ENCODE measurements at places on chromosomes 7 and 10.

DNA sequence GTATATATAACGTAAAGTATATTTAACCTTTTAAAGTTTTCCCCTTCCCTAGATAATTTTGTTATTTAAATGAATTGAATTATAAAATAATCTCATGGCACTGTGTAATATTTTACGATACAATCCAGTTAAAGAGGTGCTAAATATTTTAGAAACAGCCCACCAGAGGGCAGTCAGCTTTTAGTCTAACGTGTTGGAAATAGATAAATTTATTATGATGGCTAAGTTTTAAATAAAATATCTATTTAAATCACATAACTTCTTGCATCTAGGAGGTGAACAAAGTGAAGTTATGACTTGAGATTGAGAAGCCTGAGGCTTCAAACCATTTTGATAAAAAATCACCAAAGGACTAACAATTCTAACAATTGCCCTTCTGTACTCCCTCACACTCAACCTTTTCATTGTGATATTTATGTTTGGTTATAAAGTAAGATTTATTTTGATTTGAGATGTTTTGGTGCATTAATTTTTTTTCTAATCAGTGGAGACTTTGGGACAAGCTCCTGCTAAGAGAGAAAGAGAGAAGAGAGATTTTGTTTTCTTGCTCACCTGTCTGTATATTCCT lies 171.5 kb upstream of the SP4 start:
- DNase-seq = no peak

DNA sequence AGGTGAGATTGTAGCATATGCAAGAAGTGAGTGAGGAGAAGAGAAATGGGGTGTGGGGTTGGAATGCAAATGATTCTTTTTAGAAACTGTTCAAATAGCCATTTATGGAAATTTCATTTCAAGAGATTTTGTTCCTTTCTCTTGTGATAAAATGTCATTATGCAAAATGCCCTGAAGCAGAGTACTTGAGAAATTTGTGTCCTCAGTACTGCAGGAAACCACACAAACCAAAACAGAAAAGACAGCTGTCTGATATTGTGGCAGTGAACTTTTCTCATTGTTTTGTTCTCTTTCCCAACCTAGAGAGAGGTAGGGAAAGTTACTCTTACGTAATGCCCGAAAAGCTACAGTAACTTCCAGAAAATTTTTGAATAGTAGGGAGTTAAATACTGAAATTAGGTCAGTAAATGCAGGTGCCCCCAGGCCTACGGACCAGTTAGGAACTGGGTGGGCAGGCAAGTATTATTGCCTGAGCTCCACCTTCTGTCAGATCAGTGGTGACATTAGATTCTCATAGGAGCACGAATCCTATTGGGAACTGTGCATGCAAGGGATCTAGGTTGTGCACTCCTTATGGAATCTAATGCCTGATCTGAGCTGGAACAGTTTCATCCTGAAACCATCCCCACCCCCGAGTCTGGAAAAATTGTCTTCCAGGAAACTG lies 34.0 kb downstream of the DLD start:
- no peak for DNase-seq

DNA sequence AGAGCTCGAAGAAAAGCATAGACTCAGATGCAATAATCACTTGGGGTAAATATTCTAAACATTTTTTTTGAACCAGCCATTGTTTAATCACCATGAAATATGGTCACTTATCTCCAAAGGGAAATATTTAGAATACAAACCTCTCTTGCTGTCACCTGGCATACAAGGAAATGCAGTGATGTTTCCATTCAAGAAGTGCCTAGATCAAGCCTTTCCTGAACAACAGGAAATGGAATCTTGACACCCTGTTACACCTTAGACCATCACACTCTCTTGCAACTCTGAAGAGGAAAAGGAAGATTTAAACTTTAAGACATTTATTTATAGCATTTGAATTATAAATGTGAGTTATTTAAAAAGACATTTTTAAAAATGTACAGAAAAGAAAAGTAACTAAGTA lies 263.0 kb upstream of the BMPER start:
- DNase-seq = no peak

GRCh38 chr7:27078616-27079233 lies 17.1 kb downstream of the HOXA1 start:
- DNase-seq = no peak

DNA sequence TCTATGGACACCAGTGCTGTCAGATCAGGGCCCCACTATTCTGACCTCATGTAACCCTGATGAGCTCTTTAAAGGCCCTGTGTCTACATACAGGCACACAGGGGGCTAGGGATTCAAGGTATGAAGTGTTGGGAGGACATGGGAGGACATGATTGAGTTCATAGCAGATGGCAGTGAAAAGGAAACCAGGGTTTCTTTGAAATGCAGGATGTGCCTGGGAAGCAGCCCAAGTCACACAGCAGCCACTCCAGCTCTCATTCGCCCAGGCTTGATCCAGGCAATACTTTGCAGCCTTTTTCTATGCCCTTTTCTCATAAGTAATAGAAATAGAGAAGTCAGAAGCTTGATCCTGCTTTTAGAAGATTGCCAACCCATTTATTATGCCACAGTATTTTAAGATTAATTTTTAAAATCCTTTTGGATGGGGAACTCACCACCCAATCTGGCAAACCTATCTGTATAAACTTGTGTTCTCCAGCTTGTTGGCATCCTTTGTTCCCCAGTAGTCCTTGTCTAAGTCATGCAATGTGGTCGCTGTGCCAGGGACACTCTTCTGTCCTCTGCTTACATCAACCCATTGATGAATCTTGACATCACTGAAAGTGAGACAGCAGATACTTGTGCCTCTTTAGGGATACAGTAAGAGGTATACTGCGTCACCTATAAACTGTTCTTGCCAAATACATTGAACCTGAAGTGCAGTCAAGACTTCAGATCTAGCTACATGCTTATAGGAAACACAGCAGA lies 95.0 kb downstream of the TAF3 start:
- no peak for DNase-seq

GRCh38 chr10:34661580-34661979 lies 153.5 kb downstream of the PARD3 start:
- no peak for DNase-seq

GRCh38 chr10:101354328-101355071 lies 535 bp downstream of the BTRC start:
- no peak for DNase-seq

DNA sequence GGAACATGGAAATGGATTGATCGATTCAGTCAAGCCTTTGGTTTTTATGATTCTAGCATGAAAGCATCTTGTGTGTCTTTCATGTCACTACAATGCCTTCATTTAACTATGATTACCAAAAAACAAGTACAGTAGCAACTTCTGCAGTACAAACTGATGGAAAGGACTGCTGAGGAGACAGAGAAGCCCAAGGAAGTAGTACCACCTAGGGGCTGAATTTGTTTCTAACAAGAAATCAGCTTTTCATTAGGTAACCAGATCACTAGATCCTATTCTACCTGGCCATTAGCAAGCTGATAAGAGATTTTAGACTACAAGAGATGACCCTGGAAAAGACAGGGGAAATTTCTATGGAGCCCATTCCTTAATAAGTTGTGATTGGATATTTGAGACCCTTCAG lies 3.2 kb upstream of the IFIT1 start:
- DNase-seq = no peak

GRCh38 chr10:43138757-43139241 lies 554 bp downstream of the CSGALNACT2 start:
- peak; percentile 34 for DNase-seq

GRCh38 chr7:17495655-17496394 lies 197.4 kb downstream of the AHR start:
- DNase-seq = no peak

GRCh38 chr10:62025901-62026879 lies 124.7 kb downstream of the ARID5B start:
- DNase-seq = no peak

- DNase-seq = no peak
These were observed 3.3 kb downstream of the MAPK8 start for GRCh38 chr10:48309711-48310226.

- DNase-seq = no peak
These were observed 192.3 kb downstream of the REEP3 start for GRCh38 chr10:63713191-63714144.

Data from stimulated activated CD4-positive, alpha-beta T cell treated with anti-CD3 and anti-CD28 coated beads, Interleukin-15, amount 100 ng/mL, for 1 hour (primary cell).